ENCODE measurements at places on chromosomes 2 and 18.

DNA sequence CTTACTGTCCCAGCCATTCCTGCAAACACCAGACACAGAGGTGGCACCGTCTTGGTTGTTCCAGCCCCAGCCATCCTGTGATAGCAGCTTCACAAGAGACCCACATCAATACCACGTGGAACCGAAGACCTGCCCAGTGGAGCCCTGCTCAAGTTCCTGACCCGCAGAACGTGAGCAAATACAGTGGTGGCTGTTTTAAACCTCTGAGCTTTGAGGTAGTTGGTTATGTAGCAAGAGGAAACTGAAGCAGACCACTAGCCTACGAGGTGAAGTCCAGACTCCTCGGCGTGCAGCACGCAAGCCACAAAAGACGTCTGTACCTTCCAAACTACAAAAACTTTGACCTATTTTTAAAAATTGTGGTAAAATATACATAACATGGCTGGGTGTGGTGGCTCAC, 96.1 kb upstream of the ODC1 start:
- no peak for DNase-seq

DNA sequence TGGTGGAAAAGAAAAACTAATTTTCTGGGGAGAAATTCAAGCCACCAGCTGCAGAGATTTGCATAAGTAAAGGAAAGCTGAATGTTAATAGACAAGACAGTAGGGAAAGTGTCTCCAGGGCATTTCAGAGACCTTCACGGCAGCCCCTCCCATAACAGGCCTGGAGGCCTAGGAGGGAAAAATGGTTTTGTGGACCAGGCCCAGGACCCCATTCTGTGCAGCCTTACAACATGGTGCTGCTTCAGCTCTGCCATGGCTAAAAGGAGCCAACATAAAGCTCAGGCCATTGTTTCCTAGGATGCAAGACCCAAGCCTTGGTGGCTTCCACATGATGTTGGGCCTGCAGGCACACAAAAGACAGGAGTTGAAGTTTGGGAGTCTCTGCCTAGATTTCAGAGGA, 697.1 kb downstream of the SOCS6 start:
- no peak for DNase-seq

GRCh38 chr2:43346602-43347567, 120.5 kb upstream of the ZFP36L2 start:
- DNase-seq, result no peak

DNA sequence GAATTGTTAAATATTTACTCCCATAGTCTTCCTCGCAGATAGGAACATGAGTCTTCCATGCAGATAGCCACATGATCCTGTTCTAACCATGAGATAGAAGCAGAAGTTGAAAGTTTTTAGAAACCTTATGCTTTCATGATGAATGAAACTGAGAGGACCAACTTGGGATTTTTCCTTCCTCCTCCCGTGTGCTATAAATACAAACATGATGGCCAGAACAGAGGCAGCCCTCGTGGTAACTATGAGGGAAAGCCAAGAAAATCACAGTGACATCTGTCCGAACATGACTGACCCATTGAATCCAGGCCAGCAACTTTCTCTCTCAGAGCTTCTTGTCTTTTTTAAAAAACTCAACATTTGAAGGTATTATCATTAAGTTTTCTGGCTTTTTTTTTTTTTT, 78.5 kb downstream of the ACAA2 start:
- no peak for DNase-seq

- no peak for DNase-seq
These were observed 93.3 kb downstream of the ST6GAL2 start for GRCh38 chr2:106792671-106793070.

DNA sequence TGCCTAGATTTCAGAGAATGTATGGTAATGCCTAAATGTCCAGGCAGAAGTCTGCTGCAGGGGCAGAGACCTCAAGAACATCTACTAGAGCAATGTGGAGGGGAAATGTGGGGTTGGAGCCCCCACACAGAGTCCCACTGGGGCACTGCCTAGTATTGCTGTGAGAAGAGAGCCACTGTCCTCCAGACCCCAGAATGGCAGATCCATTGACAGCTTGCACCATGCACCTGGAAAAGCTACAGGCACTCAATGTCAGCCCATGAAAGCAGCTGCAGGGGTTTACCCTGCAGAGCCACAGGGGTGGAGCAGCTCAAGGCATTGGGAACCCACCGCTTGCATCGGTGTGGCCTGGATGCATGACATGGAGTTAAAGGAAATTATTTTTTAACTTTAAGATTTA, 314.1 kb downstream of the CYRIA start:
- no peak for DNase-seq

GRCh38 chr2:199596549-199596948, 138.8 kb upstream of the SATB2 start:
- peak; percentile 6 for DNase-seq

- DNase-seq, result no peak
These were observed 504.5 kb upstream of the VRK2 start for GRCh38 chr2:57542081-57542480.

DNA sequence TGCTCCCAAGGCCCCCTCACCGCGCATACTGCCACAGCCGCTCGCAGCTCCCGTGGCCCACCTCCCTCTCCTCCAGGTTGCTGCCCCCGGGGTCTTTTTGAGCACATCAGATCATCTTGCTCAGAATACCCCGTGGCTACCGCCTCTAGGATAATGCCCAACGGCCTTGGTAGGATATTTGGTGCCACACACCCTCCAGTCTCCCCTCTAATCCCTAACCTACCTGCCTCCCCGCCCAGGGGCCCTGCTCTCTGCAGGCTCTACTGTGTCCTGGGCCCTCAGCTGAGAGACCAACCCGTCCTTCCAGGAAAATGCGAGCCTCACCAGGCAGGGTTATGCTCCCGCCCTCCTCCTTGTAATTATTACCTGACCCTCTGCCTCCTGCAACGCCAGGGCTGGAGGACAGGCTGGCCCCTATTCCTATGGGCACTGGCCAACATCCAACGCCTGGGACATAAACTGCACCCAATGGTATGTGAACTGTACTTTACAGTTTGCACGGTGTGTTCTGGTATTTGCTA, 1.5 kb upstream of the MTCL1 start:
- no peak for DNase-seq

GRCh38 chr2:215903203-215903602, 110.1 kb downstream of the MREG start:
- DNase-seq, result no peak

DNA sequence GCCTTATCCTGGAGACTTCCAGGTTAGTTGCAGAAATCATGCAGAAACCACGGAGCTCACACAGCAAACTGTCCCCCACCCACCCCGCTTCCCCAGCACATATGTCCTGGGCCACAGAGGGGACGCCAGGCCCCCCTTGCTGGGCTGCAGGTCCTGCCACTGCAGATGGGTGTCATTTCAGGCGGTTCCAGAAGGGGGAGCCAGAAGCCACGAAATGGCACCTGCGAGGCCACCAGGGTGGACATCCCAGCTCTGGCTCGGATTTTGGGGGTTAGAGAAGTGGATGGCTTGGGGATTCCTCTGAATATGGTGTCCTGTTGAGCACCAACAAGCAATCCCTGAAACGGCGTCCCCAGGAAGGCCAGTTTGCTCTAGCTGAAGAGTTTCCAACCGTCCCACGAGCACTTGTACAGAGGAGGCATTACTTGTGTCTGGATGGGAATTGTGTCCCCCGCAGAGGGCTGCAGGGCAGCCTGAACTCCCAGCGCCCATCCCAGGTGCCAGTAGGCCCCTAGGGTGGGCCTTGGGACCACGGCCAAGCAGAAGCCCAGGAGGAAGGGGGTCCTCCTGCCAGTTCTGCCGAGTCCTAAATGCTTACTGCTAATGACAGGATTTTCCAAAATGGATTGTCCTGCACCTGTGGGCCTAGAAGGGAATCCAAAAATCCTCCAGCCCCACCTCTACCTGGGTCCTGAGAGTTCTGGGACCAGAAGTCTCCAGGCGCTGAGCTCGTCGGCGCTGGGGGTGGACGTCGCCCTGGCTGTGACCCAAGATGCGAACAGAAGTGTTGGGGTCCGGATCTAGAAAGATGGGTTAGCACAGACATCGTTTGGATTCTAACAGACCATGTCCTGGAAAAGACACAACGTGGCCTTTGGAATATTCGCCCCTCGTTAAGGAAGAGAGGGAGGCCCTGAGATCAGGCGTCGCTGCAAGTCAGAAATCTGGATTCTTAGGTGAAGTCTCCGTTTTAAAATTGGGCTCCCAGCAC, 14.6 kb upstream of the NFATC1 start:
- DNase-seq, result peak; percentile 15

GRCh38 chr2:188291142-188291616, 495 bp upstream of the GULP1 start:
- DNase-seq, result peak; percentile 32

DNA sequence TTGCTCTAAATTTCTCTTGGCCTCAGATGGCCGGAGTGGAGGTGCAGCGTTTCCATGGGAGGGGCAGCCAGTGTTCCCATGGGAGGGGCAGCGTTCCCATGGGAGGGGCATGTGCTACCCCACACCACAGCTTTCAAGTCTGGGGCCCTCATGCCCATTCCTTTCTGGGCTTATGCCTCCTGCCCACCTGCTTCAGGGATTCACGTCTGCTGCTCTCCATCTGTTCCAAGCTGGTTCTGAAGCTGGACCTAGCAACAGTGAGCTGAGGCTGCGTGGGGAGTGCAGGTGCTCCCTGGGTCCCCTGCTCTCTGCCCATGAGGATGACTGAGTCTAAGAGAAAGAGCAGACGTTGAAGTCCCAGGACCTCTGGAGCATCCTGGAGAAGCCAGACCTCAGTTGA, 243.1 kb upstream of the PXDN start:
- no peak for DNase-seq

DNA sequence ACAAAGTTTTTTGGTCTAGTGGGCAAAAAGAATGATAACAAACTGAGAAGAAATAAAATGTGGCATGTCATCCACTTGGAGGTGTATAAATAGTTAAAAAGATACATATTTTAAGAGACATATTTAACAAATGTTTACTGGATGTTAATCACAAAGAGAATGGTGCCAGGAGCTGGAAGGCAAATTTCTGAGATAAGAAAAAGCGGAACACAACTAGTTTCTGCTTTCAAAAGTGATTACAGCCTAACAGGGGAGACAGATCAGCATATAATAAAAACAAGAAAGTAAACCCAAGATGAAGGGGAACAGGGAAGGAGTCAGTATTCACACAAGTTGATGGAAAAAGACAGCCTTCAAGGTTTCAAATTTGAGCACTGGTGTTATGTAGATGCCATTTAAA, 91.3 kb downstream of the OLA1 start:
- no peak for DNase-seq

DNA sequence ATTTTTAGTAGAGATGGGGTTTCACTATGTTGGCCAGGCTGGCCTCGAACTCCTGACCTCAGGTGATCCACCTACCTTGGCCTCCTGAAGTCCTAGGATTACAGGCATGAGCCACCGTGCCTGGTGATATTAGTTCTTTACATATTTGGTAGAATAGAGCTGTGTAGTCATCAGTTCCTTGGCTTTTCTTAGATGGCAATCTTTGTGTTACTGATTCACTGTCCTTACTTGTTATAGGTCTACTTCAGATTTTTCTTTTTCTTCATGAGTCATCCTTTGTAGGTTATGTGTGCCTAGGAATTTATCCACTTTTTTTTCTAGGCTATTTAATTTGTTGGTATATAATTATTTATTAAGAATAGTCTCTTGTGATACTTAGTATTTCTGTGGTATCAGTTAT, 30.3 kb upstream of the ZSWIM2 start:
- DNase-seq, result no peak

GRCh38 chr2:138640921-138641676, 139.1 kb downstream of the NXPH2 start:
- no peak for DNase-seq

DNA sequence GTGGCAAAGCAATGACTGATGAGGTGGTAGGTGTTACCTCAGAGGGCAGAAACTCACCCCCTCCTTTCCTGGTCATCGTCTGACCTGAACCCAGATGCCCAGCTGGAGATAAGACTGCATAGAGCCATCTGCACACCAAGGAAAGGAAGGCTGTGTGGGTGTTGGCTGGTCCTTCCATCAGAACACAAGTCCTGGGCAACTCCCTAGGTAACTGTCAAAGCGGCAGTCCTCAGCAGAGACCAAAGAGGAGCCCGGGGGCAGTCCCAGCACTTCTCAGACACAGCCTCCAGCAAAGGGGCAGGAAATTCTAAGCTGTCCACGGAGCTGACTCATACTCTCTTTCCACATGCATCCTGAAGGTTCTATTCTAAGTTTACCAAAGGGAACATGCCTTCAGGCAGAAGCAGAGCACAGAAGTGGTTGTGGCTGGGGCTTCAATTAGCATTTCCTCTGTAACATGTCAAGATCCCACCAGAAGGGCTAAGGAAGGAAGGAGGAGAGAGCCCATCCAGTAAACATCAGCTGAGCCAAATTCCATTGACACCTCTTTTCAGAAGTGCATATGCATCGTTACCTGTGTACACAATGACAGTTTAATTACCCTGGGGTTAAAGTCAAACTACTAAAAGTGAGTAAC, 54.7 kb downstream of the SPRED2 start:
- peak; percentile 69 for DNase-seq

GRCh38 chr18:57437402-57437765, 2.2 kb downstream of the ONECUT2 start:
- no peak for DNase-seq

DNA sequence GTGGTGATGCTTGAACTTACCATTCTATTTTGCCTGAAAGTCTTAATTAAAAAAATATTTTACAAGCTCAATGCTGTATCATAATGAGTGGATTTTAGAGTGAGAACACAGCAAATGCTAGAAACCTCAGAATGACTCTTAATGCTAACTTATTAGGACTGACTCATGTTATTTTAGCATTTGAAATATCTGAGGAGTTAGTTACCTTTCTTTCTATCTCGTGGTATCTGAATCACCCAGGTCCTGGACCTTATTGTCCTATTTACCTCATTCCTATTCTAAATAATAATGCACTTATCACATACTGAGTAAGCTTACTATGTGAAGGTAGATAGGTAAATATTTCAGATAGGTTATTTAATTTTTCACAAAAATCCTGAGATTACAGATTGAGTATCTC, 70.7 kb downstream of the SOS1 start:
- no peak for DNase-seq

GRCh38 chr2:33606100-33606499, 7.0 kb upstream of the FAM98A start:
- DNase-seq, result no peak

DNA sequence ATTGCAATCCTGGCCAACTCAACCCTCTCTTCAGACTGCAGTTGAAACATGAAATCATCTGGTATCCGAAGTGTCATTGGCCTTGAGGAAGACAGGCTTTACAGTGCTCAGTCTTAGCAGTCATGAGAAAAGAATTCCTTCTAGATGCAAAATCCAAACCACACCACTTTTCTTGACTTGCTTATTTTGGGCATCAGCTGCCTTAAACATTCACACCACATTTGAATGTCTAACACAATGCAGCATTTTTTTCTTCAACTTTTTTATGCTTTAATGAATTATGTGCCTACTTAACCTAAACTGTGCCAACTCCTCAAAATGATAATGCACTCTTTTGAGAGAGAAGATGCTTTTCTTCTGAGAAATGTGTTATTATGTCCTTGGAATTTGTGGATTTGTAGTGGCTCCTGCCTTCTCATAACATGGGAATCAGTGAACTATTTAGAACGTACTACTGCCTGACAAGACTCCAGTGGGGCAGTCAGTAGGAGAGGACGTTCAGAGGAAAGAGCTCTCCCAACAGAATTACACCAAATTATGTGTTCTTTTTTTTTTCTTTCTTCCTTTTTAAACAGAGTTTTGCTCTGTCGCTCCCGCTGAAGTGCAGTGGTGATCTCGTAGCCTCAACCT, 3.2 kb upstream of the FAM98A start:
- DNase-seq, result no peak

All from LoVo (cell line).